Stimulated activated effector memory CD8-positive, alpha-beta T cell treated with anti-CD3 and anti-CD28 coated beads, Interleukin-12 subunit alpha, Interleukin-12 subunit beta, amount 100 ng/mL, for 72 hours (primary cell): ENCODE measurements at places on chromosomes 13 and 19.

DNA sequence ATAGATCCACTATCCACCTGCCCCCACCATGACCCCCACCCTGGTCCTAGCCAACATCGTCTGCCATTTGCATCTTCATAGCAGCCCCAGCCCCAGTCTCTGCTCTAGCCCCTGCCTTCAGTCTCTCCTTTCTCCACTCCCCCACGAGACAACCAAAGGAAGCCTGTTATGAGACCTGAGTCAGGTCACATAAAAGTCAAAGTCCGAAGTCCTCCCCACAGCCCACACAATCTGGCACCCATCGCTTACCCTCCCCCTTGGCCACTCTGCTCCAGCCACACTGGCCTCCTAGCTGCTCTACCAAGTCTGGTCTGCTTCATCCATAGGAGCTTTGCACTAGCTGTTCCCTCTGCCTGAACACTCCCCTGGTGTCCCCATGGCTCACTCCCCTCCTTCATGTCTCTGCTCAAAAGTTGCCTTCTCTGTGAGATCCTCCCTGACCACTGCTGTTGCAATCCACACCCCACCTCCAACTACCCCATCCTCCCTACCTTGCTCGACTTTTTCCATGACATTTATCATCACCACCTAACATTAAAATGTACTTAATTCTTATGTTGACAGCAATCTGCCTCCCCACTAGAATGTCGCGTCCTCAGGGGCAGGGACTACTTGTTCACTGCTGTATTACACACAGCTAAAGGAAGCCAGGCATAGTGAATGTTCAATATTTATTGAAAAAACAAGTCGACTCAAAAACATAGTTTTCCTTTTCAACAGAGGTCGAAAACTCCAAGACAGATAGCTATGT lies 1.2 kb upstream of the PLEKHG2 start:
- no peak for DNase-seq

- DNase-seq, result no peak
Measured at GRCh38 chr13:28326056-28326455, 168.9 kb downstream of the FLT1 start.

DNA sequence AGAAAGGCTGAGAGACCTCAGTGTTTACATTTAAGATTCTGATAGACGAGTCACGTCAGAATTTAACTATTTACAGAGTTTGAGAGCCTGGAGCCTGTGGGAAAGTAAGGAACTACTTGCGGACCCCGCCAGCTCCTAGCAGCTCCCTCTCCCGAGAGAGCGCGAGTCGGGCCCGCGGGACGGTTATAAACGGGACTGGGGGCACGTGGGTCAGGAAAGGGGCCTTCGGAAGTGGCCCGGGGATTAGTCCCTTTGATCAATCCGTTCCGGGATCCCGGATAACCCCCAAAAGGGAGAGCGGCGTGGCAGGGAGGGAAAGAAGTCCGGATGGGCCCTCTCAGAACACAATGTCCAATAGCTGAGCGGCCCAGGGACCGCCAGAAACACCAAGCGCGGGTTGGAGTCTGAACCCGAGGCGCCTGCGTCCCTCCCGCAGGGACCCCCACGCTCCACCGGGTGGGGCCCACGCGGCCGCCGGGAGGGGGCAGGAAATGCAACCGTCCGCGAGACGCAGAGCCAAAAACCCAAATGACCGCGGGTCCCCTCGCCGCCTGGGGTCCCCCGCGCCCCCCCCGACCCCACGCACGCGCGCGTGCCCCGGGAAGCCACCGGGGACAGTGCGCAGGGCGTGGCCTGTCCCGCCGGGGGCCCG lies 3.6 kb downstream of the ZIC5 start:
- no peak for DNase-seq

GRCh38 chr13:28035146-28035782 lies 46.8 kb upstream of the URAD start:
- no peak for DNase-seq

- DNase-seq, result peak; percentile 78
Measured at GRCh38 chr19:1592024-1592754, 476 bp downstream of the MBD3 start.

GRCh38 chr13:35994131-35994966 lies 136.8 kb downstream of the DCLK1 start:
- no peak for DNase-seq

DNA sequence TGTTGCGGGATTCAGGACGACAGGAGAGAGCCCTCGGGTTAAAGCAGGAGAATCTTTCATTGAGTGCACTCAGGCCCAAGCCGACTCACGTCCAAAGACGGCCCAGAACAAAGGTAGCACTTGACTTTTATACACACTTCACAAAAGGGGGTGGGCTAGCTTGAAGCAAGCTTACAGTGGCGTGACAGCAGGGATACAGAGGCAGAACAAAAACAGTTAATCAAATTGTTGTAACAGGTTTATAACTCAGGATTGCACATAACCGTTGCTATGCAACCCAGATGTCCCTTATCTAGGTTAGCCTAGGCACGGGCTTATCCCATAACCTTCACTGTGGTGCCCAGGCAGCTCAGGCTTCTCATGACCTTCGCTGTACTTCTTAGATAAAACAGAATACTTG lies 2.0 kb downstream of the MED25 start:
- DNase-seq, result no peak

DNA sequence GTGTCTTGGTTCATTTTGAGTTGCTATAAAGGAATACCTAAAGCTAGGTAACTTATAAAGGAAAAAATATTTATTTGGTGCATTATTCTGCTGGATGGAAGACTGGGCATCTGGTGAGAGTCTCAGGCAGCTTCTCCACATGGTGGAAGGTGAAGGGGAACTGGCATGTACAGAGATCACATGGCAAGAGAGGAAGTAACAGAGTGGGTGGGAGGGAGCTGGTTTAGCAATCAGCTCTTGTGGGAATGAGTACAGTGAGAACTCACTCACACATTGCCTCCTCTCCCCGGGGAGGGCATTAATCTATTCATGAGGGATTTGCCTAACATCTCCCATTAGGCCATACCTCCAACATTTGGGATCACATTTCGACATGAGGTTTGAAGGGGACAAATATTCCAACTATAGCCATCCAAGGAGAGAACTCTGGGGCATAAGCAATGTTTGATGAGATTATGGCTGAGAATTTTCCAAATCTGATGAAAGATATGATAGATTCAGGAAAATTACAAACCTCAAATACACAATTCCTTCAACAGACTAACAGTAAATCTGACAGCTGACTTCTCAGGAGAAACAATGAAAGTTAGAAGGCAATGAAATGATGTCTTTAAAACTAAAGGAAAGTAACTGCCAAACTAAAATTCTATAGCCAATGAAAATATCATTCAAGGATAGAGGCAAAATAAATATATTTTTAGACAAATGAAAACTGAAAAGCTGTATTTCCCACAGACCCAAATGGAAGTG lies 52.5 kb downstream of the MTUS2 start:
- DNase-seq, result no peak

DNA sequence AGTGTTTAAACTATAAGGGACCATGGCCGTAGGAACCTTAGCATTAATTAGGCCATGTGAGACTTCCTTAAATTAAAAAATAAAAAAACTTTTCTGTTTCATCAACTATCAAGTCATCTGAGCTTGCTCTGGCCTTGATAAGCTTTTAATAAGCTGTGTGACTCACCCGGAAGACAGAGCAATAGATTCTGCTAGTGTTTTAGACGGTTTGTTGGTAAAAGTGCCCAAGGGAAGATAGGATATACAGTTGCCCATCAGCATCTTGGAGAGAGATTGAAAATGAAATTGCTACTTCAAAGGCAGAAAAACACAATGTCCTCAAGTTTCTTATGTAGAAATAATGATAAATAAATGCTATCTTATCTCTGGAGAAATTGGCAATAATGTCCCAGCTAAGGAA lies 31.2 kb upstream of the RCBTB2 start:
- DNase-seq, result no peak

DNA sequence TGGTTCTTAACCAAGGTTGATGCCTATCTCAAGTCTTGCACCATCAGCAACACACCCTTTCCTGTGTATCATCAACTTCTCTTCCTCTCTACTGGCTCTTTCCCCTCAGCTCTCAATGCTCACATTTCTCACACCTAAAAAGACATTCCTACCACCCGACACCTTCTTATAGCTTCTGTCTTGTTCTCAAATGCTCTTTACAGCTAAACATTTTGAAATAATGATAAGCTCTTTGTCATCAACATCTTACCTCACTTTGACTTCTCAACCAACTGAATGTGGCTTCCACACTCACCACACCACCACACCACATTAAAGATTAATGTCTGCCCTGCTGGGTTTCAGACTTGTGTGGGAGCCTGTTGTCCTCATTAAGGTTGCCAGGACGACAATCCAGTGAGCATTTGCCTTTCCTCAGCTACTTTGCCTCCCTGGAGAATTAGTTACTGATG lies 67.8 kb downstream of the RXFP2 start:
- DNase-seq, result no peak

DNA sequence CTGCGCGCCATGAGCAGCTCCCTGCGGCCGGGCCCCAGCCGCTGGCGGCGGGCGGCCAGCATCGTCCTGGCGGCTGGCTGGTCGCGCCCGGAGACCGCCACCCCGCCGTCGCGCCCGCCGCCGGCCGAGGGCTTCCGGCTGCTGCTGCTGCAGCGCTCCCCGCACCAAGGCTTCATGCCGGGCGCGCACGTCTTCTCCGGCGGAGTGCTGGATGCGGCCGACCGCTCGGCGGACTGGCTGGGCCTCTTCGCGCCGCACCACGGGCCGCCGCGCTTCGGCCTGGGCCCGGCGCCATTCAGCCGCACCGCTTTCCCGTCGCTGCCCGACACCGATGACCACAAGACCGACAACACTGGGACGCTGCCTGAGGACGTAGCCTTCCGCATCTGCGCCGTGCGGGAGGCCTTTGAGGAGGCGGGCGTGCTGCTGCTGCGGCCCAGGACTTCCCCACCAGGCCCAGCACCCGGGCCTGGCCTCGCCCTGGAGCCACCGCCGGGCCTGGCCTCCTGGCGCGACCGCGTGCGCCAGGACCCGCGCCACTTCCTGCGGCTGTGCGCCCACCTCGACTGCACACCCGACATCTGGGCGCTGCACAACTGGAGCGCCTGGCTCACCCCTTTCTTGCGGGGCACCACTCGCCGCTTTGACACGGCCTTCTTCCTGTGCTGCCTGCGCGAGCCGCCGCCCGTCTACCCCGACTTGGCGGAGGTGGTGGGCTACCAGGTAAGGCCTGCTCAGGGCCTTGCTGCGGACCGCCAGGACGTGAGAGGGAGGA lies 518 bp downstream of the NUDT19 start:
- peak; percentile 44 for DNase-seq

DNA sequence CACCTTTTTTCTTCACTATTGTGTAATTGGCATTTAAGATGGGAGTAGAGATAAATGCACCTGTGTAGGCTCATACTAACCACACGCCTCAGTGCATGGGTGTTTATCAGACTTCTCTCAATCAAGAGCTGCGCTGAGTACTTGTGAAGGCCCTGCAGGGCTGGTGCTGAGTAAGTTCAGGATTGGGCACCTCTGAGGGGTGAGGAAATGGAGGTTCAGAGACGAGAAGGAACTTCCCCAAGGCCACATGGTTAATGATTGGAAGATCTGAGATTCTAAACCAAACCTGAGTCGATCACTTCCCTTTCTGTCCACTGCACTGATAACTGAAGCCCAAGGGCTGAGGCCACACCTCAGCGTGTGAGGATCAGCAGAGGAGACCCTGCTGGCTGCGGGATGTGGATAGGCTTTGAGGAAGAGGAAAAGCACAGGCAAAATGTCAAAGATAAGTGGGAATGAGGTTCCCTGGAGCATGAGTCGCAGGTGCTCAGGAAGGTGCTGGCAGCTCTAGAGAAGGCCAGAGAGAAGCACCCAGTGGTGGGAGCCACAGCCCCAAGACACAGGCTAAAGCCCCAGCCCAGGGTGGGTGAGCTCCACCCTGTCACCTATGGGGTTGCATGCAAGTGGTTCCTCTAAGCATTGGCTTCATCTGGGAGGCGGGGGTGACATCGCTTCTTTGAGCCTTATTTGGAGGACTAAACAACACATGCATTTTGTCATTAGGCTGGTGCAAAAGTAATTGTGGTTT lies 32.3 kb upstream of the GJB6 start:
- no peak for DNase-seq

GRCh38 chr13:106391271-106391670 lies 144.2 kb downstream of the EFNB2 start:
- DNase-seq, result no peak

GRCh38 chr19:33957804-33958203 lies 161.1 kb downstream of the KCTD15 start:
- no peak for DNase-seq

GRCh38 chr19:4911786-4912672 lies 2.7 kb downstream of the UHRF1 start:
- peak; percentile 45 for DNase-seq

GRCh38 chr13:97544031-97544765 lies 110.2 kb downstream of the RAP2A start:
- no peak for DNase-seq

- DNase-seq, result no peak
Measured at GRCh38 chr13:51396352-51396751, 56.5 kb downstream of the INTS6 start.

DNA sequence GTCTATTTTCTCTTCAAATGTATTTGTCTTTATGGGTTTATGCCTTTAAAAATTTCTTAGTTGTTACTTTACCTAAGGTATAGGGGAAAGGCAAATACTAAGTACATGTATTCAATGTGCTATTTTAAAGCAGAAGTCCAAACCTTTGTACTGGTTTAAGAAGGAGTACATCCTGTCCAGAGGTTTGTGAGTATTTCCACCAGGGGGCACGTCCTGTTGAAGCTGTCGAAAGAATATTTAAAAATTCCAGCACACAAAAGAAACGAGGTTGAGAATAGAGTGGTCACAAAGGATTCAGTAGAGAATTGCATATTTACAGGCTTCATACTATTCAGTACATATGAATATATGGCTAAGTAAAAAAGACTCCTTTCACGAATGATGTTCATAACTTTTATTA lies 59.8 kb downstream of the URI1 start:
- DNase-seq, result no peak

DNA sequence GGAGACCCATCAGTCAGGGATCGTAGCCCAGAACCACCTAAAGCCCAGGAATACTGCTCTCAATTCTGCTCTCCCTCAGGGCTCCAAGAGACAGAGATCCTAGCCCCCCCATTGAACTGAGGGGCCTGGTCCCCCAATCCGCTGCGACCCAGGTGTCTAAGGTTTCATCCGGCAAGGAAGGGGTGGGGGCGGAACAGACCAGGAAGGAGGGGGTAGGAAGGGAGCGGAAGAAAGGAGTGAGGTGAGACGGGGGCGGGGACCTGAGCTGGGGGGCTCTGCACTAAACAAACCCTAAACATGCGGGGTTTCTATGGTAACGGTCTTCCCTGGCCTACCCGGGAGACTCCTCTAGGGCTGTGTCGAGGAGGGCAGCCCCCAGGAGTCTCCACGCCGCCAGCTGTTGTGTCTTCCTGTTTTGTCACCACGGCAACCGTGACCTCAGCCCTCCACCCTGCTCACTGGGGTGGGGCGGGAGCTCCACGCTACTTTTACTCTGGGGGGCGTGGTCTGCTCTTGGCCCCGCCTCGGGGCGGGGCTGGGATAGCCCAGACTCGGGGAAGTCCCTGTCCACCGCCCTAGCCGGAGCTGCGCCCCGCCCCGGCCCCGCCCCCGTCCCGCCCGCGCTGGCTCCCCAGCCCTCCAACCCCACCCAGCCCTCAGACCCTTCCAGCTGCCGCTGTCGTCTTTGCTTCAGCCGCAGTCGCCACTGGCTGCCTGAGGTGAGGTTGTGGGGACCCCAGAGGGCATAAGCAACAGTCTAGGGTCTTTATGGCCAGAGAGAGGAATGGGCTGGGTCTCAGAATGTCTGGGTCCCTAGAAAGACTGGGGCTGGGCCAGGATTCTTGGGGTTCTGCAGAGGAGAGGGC lies at the start of gene MYADM:
Gene MYADM (plus strand): TSS at position 659 of the 866 bp plus-strand sequence. CDS start 5,647 bp downstream, outside the sequence.
- DNase-seq, result peak; percentile 99
